HFFc6 (cell line): ENCODE measurements at places on chromosomes 2 and 18. TPM values are rescaled to one million over a fixed set of nuclear protein-coding genes. Genes with fewer than 3 reads are reported as not detected.

ABCG8 gene
- not detected in 3 replicates for total RNA-seq

- no peak for DNase-seq
These were observed 154.2 kb downstream of the MIB1 start for GRCh38 chr18:21894619-21895367.

- no peak for DNase-seq
These were observed 20.4 kb downstream of the MBP start for GRCh38 chr18:77111951-77112746.

DNA sequence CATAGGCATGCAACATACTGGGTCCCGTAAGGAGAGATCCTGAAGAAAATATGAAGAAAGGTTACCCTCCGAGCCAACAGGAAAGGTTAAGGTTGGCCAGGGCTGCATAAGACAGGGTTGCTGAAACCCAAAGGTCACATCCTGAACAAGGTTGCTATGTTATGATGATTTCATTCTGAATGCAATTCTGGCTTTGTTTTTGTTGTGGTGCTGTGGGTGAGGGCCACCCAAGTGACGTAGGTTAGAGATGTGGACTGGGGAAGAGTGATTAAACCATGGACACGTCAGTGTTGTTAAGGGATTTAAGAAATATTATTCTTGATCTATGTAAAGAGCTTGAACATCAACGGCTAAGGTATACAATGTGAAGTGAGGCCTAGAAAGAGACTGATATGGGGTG, 60.0 kb downstream of the ZEB2 start:
- peak; percentile 66 for DNase-seq

DNA sequence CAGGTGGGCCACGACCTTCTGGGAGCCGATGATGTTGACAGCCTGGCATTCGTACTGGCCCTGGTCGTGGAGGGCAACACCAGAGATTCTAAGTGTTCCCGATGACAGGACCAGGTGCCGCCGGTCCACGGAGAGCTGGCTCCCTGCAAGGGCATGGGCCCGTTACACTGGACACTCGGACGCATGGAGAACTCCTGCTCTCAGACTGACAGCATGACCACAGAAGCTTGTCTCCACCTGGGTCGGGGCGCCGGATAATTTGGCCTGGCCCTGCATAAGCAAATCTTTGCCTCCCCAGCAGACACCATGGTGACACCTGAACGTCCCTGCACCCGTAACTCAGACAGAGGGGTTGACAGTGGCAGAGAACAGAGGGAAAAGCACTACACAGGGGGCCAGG, 80.7 kb downstream of the PXDN start:
- DNase-seq: no peak

PLGLB2 gene
- total RNA-seq: 2.0 to 2.3 TPM in 2 of 3 replicates, not detected in the other

GRCh38 chr2:215664847-215665525, 229.1 kb upstream of the FN1 start:
- DNase-seq: peak; percentile 90

GRCh38 chr2:168749297-168749696, 53.1 kb upstream of the NOSTRIN start:
- DNase-seq: no peak

EPB41L3 gene
- total RNA-seq: 1.4 to 16.6 TPM (median 13.2 TPM) in 3 replicates

RFX8 gene
- 3.0 to 5.4 TPM (median 3.8 TPM) in 3 replicates for total RNA-seq
